Hindlimb muscle (tissue), 1 donor: ENCODE measurements at places on chromosomes 13 and 19.

DNA sequence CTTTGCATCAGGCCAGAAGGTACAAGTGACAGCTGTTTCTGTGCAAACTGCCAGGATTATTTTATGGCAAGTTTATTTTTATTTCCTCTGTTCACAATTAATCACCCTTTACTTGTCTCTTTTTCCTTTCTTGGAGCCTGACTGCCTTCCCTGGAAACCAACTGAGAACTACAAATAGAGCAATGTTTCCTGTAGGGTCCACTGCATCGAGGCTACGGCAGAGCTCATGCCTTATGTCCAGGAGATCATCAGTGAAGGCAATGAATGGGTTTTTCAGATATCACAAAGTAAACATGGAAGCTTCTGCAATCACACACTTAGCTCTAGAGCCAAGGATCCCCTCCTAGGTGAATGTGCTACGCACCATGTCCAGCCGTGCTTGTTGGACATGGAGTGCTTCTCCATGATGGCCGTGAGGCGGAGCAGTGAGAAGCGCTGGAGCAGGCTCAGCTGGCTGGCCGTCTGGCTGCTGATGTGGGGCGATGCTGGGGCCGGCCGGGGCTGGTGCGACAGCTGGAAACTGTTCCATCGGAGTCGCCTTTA, 110.9 kb downstream of the KL start:
- DNase-seq, result no peak

- no peak for DNase-seq
These were observed 5.9 kb downstream of the KLC3 start for GRCh38 chr19:45346449-45346848.

GRCh38 chr13:33284031-33284430, 1.5 kb downstream of the STARD13 start:
- DNase-seq, result no peak

GRCh38 chr19:7874076-7874896, at the start of gene PRR36:
Gene PRR36, minus strand, starts transcription at chr19:7874390. Its CDS starts 701 bp downstream, at chr19:7873689.
- no peak for DNase-seq

- no peak for DNase-seq
These were observed 67.8 kb downstream of the ZNF728 start for GRCh38 chr19:22935151-22935550.

- no peak for DNase-seq
These were observed 692.7 kb downstream of the UQCRFS1 start for GRCh38 chr19:28519952-28520861.
